Cardiac muscle cell (in vitro differentiated cells and primary cell): ENCODE measurements at places on chromosomes 3 and 15. TPM values are rescaled to one million over a fixed set of nuclear protein-coding genes. Genes with fewer than 3 reads are reported as not detected.

NECTIN3 gene
- 18.2 and 22.8 TPM in 2 replicates for total RNA-seq

GOLGA8R gene
- total RNA-seq: 1.7 and 5.9 TPM in 2 replicates

RGMA gene
- 3.4 and 4.8 TPM in 2 replicates for total RNA-seq

RYK gene
- total RNA-seq: 65.9 and 73.3 TPM in 2 replicates

TPRA1 gene
- total RNA-seq: 41.0 and 43.3 TPM in 2 replicates

CHD2 gene
- total RNA-seq: 49.5 and 118 TPM in 2 replicates

EXOSC7 gene
- 47.7 and 61.1 TPM in 2 replicates for total RNA-seq

ANKDD1A gene
- 1.1 and 5.4 TPM in 2 replicates for total RNA-seq

IFT122 gene
- total RNA-seq: 28.3 and 31.5 TPM in 2 replicates

ARPIN gene
- total RNA-seq: 19.4 and 26.6 TPM in 2 replicates

PLIN1 gene
- total RNA-seq: 0.32 and 0.57 TPM in 2 replicates

NAALADL2 gene
- total RNA-seq: 3.8 and 4.3 TPM in 2 replicates

ZNF717 gene
- total RNA-seq: 7.2 and 15.5 TPM in 2 replicates

LRRC3B gene
- 0.09 and 0.42 TPM in 2 replicates for total RNA-seq

ACSBG1 gene
- total RNA-seq: 0.24 and 1.6 TPM in 2 replicates

AMIGO3 gene
- total RNA-seq: 2.3 and 5.2 TPM in 2 replicates

PAQR9 gene
- total RNA-seq: 0.18 and 1.0 TPM in 2 replicates

CAPN7 gene
- 21.2 and 33.1 TPM in 2 replicates for total RNA-seq

UNC13C gene
- total RNA-seq: under 0.01 TPM in 1 of 2 replicates, not detected in the other
